ENCODE measurements at places on chromosomes 7 and 10.

GRCh38 chr10:32150532-32151101 is 94.4 kb upstream of the KIF5B start:
- H3K27ac ChIP-seq: no peak overlapping the region
- H3K4me1 ChIP-seq: no peaks in the 10 kb centered on the region
- no peak for DNase-seq
- H3K27me3 ChIP-seq: no peaks in the 10 kb centered on the region
- H3K36me3 ChIP-seq: no peaks in the 10 kb centered on the region
- H3K4me3 ChIP-seq: no peak overlapping the region

DNA sequence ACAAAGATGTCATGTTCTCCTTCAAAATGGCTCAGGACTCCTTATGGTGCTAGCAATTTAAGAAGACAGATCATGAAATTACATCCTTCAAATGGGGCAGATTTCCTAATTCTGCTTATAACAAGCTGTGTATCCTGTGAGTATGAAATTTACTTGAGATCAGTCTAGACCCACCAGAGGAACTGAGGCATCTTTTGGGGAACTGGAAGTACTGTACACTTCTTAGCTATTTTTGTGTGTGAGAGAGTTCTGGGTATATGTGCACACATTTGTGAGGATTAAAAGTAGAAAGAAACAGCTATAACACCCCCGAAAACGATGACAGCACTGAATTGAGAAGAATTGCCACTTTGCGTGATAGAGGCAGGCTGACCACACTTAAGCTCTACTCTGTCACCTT is 187.0 kb upstream of the CCDC6 start:
- no peaks in the 10 kb centered on the region for H3K36me3 ChIP-seq
- H3K27me3 ChIP-seq: no peaks in the 10 kb centered on the region
- no peak overlapping the region for H3K4me3 ChIP-seq
- DNase-seq: no peak

DNA sequence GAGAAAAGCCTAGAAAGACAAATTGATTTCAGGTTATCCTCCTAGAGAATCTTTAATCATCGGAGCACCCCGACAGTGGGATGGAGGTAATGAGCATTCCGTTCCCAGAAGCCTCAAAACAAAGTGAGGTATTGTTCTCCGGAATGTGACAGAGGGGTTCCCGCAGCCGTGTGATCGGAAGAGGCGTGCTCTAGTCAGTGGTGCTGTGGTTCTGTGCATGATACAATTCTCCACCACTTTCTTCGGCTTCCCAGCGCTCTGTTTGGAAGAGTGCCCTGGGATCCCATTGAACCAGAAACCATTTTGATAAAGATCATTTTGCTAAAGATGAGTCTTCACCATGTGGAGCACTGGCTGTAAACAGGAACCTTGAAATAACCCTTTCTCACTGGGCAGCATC is 434.6 kb downstream of the PAXIP1 start:
- no peak overlapping the region for H3K27ac ChIP-seq
- H3K27me3 ChIP-seq: no peaks in the 10 kb centered on the region
- H3K4me3 ChIP-seq: no peak overlapping the region
- no peaks in the 10 kb centered on the region for H3K4me1 ChIP-seq
- no peaks in the 10 kb centered on the region for H3K36me3 ChIP-seq

- no peak overlapping the region for H3K4me3 ChIP-seq
- no peak overlapping the region for H3K27ac ChIP-seq
- no peaks in the 10 kb centered on the region for H3K27me3 ChIP-seq
- no peaks in the 10 kb centered on the region for H3K36me3 ChIP-seq
- H3K4me1 ChIP-seq: no peaks in the 10 kb centered on the region
- DNase-seq: no peak
These were observed 7.8 kb downstream of the C7orf33 start for GRCh38 chr7:148598351-148598750.

GRCh38 chr10:63464402-63465292 is 1.1 kb downstream of the JMJD1C start:
- H3K4me1 ChIP-seq: peaks cover 21% of the 10 kb centered on the region
- H3K27ac ChIP-seq: peak overlapping the region; percentile 80
- no peaks in the 10 kb centered on the region for H3K27me3 ChIP-seq
- H3K4me3 ChIP-seq: peak overlapping the region; percentile 80
- H3K36me3 ChIP-seq: no peaks in the 10 kb centered on the region

Measured in left lung (tissue), 14 donors.